ENCODE measurements at places on chromosomes 12 and 14.

- DNase-seq, result no peak
Observed at GRCh38 chr14:77897374-77897773, 97.5 kb downstream of the ADCK1 start.

GRCh38 chr14:96631621-96632362 is 129.6 kb downstream of the PAPOLA start:
- DNase-seq, result no peak

- no peak for DNase-seq
Observed at GRCh38 chr12:34602213-34602940, 580.1 kb downstream of the ALG10 start.

DNA sequence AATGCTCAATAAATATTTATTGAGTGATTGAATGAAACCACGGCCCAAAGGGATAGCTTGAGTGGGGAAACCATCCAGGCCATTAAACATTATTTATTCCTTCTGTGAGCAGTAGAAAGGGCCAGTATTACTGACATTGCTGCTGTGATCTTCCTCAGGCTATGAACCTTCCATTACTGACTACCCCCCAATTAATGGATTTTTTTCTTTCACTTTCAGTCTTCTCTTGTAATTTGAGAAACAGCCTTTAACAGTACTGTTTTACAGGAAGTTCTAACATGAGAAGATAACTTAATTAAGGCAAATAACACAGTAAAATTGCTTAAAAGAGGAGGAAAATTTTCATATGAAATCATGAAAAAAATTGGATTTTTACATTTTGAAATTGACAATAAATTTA is 629.5 kb downstream of the TRHDE start:
- DNase-seq, result no peak

DNA sequence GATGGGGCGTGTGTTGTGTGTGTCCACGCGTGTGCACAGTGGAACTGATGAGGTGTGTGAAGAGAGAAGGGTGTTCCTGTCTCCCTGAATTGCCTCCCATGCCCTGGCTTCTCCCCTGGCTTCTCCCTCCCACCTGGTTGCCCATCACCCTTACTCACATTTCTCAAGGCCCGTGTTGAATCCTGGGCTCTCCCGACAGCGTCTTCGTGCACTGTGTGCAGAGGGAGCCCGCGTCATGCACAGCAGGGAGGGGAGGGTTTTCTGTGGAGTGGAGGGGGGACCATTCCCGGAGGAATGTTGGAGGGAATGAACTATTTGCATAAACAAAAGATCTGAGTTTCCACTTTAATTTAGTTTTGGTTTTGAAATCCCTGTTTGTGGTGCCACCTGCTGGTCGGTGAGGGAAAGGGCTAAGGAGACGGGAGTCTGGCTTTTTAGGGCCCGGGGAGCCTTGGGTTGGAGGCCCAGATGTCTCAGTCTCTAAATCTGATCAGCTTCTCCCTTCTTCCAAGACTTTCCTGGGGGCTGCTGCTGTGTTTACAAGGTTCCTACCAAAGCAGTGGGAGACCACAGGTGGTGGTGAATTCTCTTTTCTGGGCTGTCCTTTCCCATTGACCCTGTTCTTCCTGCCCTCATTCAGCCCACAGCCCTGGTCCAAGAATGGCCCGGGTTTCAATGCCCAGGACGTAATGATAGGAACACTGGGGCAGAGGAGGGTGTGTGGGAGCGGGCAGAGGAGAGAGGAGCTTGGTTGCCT is at the start of gene C1R:
Gene C1R (minus strand): TSS at position 217 of the 757 bp plus-strand sequence. CDS start 57 bp downstream, at position 160.
- DNase-seq, result peak; percentile 70

- DNase-seq, result peak; percentile 38
Observed at GRCh38 chr12:108568338-108569154, 6.2 kb downstream of the ISCU start.

- no peak for DNase-seq
Observed at GRCh38 chr12:15842108-15842507, 40.1 kb upstream of the STRAP start.

DNA sequence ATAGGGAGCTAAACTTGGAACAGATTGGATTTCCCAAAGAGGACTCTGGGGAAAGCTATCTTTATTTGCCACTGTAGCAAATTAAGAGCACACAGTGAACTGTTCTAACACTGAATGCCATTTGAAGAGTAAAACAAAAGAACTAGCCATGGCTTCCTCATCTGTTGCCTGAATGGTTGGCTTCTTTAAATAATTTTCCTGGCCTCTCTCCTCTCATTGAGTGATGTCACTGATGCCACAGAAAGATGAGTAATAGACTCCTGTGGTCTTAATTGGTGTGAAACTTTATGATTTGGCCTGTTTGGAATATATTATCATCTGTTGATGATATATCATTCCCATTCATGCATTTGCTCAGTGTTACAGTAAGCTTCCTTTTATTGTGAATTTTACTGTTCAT is 42.5 kb downstream of the WDR20 start:
- DNase-seq, result no peak

DNA sequence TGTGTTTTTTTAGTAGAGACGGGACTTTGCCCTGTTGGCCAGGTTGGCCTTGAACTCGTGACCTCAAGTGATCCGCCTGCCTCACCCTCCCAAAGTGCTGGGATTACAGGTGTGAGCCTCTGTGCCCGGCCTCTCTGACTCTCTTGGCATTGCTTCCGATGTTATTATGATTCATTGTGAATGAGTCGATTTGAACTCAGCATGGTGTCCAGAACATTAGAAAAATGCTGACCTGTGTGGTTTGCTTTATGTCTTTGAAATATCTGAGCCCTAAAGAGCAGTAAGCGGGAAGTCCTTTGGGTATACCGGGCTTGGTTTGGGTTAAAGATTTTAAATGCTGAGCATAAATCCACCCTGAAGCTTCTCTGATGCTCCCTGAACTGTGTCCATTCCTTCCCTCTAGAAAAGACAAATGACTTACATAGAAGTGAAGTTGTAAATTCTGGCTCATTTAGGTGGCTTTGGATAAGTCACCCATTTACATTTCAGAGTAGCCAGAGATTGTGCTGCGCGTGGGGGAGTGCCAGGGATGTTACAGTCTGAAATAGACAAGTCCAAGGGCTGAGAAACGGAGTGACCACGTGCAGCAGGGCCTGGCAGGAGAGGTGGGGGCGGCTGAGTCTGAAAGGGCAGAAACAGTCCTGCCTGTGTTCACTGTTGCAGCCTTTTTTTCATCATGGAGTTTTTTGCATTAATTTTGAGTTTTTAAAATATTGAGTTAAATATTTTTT is 39.6 kb downstream of the SLC15A4 start:
- DNase-seq, result no peak

DNA sequence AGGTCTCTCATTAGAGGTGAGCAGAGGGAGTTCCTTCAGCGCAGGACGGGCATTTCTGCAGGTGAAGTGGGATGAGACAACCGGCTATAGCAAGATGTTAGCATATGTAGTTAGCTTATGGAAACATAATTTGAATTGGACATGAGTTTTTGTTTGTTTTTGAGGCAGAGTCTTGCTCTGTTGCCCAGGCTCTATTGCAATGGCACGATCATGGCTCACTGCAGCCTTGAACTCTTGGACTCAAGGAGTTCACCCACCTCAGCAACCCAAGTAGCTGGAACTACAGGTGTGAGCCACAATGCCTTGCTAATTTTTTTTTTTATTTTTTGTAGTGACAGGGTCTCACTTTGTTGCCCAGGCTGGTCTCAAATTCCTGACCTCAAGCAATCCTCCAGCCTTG is 69.2 kb downstream of the RCOR1 start:
- no peak for DNase-seq

DNA sequence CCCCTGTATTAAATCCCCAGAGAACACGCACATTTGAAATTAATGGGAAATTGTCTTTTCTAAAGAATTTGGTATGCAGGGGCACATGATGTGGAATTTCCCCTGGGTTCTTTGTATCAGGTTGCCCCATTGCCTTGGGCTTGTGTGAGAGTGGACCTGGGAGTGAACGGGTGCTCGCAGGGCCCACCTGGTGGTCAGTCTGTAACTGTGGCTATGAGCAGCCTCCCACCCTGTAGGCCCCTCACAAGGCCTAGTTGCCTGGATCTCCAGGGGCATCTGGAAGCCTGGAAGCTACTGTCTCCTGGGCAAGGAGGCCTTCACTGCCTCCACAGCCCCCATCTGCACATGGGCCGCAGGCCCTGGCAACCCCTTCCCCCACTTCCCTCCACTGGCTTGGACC is 96.7 kb downstream of the SLC25A47 start:
- DNase-seq, result no peak

- DNase-seq, result no peak
Observed at GRCh38 chr12:92486443-92487137, 216.2 kb upstream of the PLEKHG7 start.

- DNase-seq, result no peak
Observed at GRCh38 chr14:92729634-92730358, 18.6 kb downstream of the LGMN start.

GRCh38 chr14:23097786-23098185 is 2.5 kb downstream of the C14orf119 start:
- no peak for DNase-seq

- DNase-seq, result no peak
Observed at GRCh38 chr12:96522690-96523089, 33.3 kb downstream of the CFAP54 start.

GRCh38 chr12:86675197-86675596 is 419.0 kb upstream of the MGAT4C start:
- no peak for DNase-seq

GRCh38 chr12:56723889-56724700 is 1.0 kb downstream of the NACA start:
- no peak for DNase-seq
